ENCODE measurements at places on chromosomes 13 and 19. TPM values are rescaled to one million over a fixed set of nuclear protein-coding genes. Genes with fewer than 3 reads are reported as not detected.

DNA sequence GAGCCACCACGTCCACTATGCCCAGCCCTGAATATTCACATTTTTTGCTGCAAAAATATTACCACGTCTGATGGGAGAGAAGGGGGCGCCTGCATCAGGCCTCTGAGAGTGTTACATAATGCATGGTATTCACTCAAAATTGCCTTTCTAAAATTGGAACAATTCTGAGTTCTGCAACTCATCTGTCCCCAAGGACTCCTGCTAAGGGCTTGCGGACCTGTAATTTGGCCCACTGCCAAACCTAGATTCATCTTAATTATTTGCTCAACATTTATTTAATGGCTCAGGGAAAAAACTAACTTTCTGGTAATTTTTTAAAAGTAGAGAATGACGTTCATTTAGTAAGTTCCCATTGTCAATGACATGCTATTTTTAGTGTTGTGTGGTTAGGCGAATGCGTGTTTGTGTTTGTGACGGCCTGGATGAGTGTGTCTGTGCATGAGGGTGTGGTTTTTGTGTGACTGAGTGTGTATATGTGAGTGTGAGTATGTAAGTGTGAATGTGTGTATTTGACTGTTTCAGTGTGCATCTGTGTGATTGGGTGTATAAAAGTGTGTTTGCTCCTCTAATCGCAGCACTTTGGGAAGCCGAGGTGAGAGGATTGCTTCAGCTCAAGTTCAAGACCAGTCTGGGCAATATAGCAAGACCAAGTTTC, 8.8 kb downstream of the INAFM1 start:
- no peak for DNase-seq

GRCh38 chr19:15555021-15555420, 46.7 kb downstream of the CYP4F22 start:
- DNase-seq: no peak

DNA sequence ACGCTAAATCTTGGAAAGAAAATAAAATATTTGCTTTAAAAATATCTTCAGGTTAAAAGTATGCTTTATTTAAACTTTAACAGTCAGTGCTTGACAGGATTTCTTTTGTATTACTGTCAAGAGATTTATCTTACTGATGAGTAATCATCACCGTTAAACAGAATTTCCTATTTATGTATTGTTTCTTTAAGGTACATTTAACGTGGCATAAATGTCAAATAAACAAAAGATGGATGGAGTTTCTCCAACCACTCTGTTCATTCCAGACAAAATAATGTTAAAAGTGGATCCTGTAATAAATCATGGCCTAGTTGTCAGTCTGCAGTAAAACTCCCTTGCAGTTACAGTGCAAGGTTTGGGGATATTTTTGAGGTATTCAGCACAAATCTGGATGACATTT, 298.3 kb downstream of the DIAPH3 start:
- DNase-seq: no peak

GRCh38 chr19:39060171-39060570, 24.0 kb upstream of the ACP7 start:
- no peak for DNase-seq

- DNase-seq: no peak
Observed at GRCh38 chr19:50836543-50837195, 3.3 kb upstream of the KLK15 start.

DNA sequence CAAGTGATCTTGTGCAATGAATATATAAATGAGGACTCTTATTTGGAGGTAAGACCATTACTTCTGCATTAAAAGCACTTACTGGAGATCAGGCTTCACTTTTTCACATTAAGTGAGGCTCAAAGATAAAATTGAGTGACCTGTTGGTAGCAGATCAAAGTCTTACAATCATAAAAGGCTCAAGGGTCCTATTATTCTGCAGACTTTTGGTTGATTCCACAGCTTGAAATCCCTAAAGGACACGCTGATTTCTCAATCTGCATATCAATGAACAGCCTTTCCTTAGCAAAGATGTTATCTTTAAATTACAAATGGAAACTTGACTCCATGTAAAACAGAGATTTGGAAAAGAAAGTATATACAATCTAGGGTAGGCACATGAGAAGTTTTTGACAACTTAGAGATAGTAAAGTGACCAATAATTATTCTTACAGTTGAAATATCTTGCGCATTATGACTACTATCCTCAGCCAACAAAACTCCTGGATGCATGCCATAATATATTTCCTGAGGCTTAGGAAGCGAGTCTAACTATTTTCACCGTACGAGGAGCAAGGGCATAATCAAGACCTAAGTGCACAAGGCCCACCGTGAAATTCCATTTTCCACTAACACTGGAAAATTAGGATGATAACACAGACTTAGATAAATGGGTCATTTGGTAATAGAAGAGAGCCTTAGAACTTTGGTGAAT, 640.7 kb downstream of the LIG4 start:
- no peak for DNase-seq

- DNase-seq: no peak
Observed at GRCh38 chr19:41876847-41877832, at the start of gene CD79A. TSS of gene CD79A (plus strand) at chr19:41877279. CDS start at chr19:41877305, 26 bp downstream.

GRCh38 chr13:99774644-99775043, 196.9 kb downstream of the ZIC5 start:
- no peak for DNase-seq

- DNase-seq: no peak
Observed at GRCh38 chr19:40084948-40085347, 5.8 kb downstream of the ZNF780A start.

Gene GZMM
- 37.6 TPM for total RNA-seq

Gene BRSK1
- total RNA-seq: 5.9 TPM

Gene LGALS4
- total RNA-seq: 1.7 TPM

Gene AMH
- total RNA-seq: 5.1 TPM

Gene ZNF560
- not detected for total RNA-seq

Gene PSG6
- total RNA-seq: not detected

Gene CNFN
- not detected for total RNA-seq

Gene ACER1
- total RNA-seq: not detected

Gene IL11
- not detected for total RNA-seq

Gene ZNF382
- total RNA-seq: 13.2 TPM

Gene DIRAS1
- total RNA-seq: 0.16 TPM

Gene TEX26
- total RNA-seq: not detected
